A673 (cell line): ENCODE measurements at places on chromosomes 5 and 9. TPM values are rescaled to one million over a fixed set of nuclear protein-coding genes. Genes with fewer than 3 reads are reported as not detected.

DNA sequence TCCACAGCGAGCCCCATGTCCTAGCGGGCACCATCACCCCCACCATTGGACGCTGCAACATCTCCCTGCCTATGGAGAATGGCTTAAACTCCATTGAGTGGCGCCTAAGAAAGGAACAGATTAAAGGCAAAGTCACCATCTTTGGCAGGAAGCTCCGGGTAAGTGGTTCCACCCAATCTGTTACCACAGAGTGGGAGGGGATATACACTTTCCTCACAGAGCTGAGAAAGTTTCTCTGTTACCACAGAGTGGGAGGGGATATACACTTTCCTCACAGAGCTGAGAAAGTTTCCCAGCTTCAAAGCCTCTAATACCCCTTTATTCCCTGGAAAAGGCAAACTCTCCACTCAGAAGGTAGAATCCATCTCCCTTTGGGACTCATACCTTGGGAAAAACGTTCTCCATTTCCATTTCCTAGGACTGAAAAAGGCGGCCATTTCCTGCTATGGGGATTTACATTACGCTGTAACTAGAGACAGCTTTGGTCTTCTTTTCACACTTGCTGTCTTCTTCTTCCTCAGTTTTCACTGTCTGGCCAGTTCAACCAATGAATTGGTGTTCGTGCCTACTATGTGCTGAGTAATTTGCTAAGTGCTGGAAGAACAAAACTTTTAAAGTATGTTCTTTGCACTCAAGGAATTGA, 63.4 kb upstream of the WWC1 start:
- no peak overlapping the region for H3K4me3 ChIP-seq
- no peaks in the 10 kb centered on the region for H3K27me3 ChIP-seq
- no peak overlapping the region for H3K27ac ChIP-seq
- no peaks in the 10 kb centered on the region for H3K4me1 ChIP-seq
- DNase-seq = no peak
- H3K36me3 ChIP-seq = peaks cover 2% of the 10 kb centered on the region

- H3K4me3 ChIP-seq = no peak overlapping the region
- H3K4me1 ChIP-seq = peaks cover 10% of the 10 kb centered on the region
- no peak overlapping the region for H3K27ac ChIP-seq
- DNase-seq = no peak
These were observed 3.7 kb downstream of the B4GALT7 start for GRCh38 chr5:177603631-177604030.

- no peaks in the 10 kb centered on the region for H3K36me3 ChIP-seq
- no peak for DNase-seq
- no peak overlapping the region for H3K27ac ChIP-seq
- no peak overlapping the region for H3K4me3 ChIP-seq
These were observed 12.2 kb downstream of the SPATA9 start for GRCh38 chr5:95670568-95670967.

- no peak overlapping the region for H3K27ac ChIP-seq
- no peak for DNase-seq
- H3K36me3 ChIP-seq = no peaks in the 10 kb centered on the region
- H3K4me1 ChIP-seq = no peaks in the 10 kb centered on the region
These were observed 164.0 kb downstream of the CARTPT start for GRCh38 chr5:71882826-71883741.

DNA sequence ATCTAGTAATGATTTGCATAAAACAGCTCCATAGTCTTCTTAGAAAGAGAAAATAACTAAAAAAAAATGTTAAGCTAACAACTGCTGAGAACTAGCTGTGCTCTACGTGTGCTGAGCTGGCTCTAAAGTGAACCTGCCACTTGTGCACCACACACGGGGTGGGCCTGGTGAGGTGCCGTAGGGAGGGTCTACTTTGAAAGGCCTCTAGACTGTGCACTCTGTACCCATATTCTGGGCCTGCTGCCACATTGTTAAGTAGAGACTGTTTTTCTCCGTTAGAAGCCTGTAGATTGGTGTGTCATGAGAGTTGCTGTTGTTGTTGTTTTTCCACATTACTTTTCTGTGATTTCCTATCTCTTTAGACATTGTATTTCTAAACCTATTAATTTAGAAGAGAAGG, 93.9 kb downstream of the CD180 start:
- no peaks in the 10 kb centered on the region for H3K27me3 ChIP-seq
- H3K36me3 ChIP-seq = no peaks in the 10 kb centered on the region
- no peak overlapping the region for H3K4me3 ChIP-seq

DNA sequence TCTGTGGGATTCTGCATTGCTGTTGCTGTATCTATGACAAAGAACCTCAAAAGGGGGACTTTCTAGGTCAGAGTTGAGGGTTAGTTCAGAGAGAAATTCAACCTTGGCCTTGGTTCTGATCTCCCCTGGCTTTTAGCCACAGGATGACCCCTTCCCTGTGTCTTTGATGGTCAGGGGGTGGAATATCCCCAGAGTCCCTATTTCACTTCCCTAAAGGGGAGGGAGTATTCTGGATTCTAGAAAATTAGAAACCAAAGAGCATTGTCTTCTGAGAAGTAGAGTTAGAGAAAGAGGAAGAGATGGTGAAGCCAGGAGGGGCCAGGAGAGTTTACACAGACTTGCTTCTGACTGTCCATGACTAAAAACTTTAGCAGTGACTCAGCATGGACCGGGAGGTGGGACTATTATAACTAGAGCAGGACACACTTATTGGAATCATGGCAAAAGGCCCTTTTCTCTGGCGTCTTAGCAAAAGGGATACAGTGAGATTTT, 56.2 kb upstream of the LPAR1 start:
- peak; percentile 35 for DNase-seq
- H3K27me3 ChIP-seq = no peaks in the 10 kb centered on the region
- H3K4me1 ChIP-seq = peaks cover 12% of the 10 kb centered on the region
- H3K27ac ChIP-seq = no peak overlapping the region

The PHF24 gene
- 0.11 and 0.13 TPM in 2 replicates for total RNA-seq

The CDKN2B gene
- not detected in 2 replicates for total RNA-seq
